ENCODE measurements at places on chromosomes 4 and X.

- no peak for DNase-seq
Measured at GRCh38 chr4:183996868-183997267, 91.8 kb downstream of the STOX2 start.

GRCh38 chr4:166989886-166990285, 244.4 kb downstream of the SPOCK3 start:
- DNase-seq: no peak

- DNase-seq: no peak
Measured at GRCh38 chr4:5869966-5870619, 22.8 kb downstream of the CRMP1 start.

DNA sequence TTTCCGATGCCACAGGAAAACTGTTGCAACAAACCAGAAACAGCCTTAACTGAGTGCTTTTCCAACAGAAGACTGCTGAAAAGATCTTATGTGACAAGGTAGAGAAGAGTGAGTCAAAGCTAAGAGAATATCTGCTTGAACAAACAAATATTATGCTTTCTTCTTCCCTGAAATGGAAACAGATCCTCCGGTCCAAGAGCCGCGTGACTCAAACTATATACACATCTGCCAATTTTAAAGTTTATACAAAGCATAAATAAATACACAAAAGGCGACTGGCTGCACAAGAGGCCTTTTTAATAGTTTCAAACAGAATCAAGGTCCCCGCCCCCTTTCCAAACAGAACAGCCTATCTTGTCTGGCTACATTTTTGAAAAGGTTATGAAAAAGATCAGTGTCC, 329.7 kb upstream of the F9 start:
- DNase-seq: no peak

DNA sequence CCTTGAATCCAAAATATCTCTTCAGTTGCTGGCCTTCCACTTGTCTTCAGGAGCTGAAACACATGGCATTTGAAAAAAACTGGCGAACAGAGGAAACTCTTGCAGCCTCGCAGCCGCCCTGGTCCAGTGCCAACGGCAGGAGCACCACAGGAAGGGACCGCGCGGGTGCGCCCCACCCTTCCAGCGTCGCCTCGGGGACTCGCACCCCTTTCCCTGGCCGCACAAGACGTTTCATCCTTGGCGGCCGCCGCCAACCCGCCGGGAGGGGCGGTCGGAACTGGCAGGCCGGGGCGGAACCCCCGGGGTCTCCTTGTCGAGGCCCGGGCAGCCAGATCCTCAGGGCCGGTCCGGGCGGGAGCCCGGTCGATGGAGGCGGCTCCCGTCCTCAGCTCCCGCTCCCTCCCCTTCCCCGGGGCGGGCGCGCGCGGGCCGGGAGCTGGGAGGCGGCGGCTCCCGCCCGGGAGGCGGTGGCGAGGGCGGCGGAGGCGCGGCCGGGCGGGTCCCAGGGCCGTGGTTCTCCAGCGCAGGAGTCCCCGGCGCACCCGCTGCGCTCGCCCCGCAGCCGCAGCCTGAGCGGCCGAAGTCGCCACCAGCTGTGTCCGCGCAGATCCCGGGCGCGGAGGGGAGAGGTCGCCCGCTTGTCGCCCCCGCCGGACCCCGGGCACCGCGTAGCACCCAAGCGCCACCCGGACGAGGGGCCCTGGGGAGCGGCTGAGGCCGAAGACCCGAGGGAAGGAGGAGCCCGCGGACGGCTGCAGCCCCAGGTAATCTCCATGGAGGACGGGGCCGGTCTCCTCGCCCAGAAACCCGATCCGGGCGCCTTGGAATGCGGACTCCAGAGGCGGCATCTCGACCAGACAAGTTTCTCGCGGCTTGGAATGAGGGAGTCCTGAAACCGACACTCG, 886 bp upstream of the NDST3 start:
- no peak for DNase-seq

- DNase-seq: no peak
Measured at GRCh38 chr4:140609548-140610425, 41.0 kb upstream of the UCP1 start.

DNA sequence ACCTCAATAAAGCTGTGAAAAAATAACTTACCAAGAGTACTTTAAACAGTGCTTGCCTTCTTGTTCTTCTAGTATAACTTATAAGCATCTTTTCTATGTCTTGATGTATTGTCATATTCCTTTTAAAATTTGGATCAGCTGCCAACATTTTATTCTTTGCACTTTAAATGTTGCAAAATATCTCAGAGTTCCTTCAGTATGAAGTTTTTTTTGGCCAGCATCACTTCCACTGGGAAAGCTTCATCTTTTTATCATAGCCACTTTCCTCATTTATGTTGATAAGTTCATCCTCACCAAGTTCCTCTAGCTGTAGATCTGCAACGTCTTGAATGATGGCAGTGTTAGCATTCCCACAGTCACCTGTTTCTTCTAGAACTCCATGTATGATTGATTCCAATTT, 24.2 kb downstream of the CXorf58 start:
- no peak for DNase-seq

GRCh38 chrX:132001127-132001526, 22.0 kb upstream of the STK26 start:
- no peak for DNase-seq

GRCh38 chr4:101556842-101557241, 209.5 kb upstream of the PPP3CA start:
- no peak for DNase-seq

- DNase-seq: no peak
Measured at GRCh38 chr4:129929984-129930383, 834.0 kb downstream of the C4orf33 start.

DNA sequence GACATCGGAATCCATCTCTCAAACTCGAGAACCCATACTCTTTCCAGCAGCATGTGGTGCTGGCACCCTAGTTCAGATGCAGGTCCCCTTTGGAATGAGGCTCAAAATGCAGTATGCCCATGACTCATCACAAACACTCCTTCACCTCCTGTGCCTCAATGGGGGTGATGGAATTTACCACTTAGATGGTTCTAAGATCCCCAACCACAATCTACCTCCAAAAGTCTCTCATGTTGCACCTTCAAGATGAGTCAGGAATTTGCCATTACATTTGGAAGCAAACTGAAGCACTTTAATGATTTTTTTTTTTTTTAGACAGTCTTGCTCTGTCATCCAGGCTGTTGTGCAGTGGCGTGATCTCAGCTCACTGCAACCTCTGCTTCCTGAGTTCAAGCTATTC, 8.5 kb upstream of the MID1 start:
- DNase-seq: no peak

GRCh38 chr4:13355111-13355880, 128.8 kb downstream of the RAB28 start:
- DNase-seq: no peak

GRCh38 chrX:156002507-156002906, 5.0 kb downstream of the IL9R start:
- no peak for DNase-seq

- DNase-seq: no peak
Measured at GRCh38 chr4:2059046-2059725, at the start of gene NAT8L. Gene NAT8L, plus strand, starts transcription at chr4:2059327. Its CDS starts 185 bp downstream, at chr4:2059512.

- no peak for DNase-seq
Measured at GRCh38 chr4:32374206-32374605, 1654.0 kb downstream of the PCDH7 start.

GRCh38 chr4:183014361-183015084, 84.5 kb upstream of the WWC2 start:
- no peak for DNase-seq

- no peak for DNase-seq
Measured at GRCh38 chr4:138251938-138252337, 9.8 kb upstream of the SLC7A11 start.

DNA sequence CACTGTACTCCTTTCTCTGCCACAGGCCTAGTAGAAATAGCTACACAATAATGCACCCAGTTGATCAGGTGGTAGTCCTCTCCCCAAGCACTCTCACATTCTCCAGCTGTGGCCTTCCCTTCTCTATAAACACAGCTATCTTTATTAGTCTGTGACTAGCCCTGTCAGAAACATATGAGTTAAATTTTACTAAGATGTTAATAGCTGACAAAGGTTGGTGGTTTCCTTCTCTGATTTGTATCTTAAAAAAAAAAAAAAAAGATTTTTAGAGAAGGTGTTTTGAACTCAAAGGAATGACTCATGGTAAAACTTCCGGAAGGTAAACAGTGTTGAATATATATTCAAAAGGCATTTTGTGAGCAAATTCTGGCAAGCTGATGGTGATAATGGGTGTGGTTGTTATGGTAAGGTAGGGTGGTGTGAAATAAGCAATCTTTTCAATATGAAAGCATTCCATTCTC, 327.4 kb downstream of the PPP3CA start:
- DNase-seq: no peak

DNA sequence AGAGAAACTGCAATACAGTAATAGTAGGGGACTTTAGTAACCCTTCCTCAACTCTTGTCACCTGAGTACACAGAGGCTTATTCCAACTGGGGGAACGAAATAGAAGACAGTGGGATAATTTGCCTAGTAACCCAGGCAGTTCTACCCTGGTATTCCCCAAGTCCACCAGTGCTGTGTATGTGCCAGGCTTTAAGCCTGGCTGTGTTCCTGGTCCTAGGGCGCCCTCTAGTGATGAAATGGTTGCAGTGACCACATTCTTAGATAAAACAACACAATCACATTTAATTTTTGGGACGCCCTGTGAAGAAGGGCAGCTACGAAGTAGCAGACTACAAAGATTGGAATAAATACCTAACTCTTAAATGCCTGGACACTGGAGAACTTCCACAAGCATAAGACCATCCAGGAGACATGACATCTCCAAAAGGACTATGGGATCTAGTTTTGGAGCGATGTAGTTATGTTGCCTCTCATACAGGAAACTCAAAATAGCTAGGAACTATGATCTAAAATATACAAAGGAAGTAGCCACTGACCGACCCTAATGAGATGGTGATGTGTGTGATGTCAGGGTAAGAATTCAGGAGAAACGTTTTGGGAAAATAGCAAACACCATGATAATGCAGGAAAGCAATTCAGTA, 288.5 kb upstream of the ZCCHC13 start:
- peak; percentile 1 for DNase-seq

- DNase-seq: no peak
Measured at GRCh38 chrX:150872773-150873336, 25.6 kb downstream of the CD99L2 start.

- no peak for DNase-seq
Measured at GRCh38 chr4:123325241-123325681, 71.3 kb upstream of the SPRY1 start.

GRCh38 chr4:81606166-81606565, 134.5 kb upstream of the RASGEF1B start:
- no peak for DNase-seq

DNA sequence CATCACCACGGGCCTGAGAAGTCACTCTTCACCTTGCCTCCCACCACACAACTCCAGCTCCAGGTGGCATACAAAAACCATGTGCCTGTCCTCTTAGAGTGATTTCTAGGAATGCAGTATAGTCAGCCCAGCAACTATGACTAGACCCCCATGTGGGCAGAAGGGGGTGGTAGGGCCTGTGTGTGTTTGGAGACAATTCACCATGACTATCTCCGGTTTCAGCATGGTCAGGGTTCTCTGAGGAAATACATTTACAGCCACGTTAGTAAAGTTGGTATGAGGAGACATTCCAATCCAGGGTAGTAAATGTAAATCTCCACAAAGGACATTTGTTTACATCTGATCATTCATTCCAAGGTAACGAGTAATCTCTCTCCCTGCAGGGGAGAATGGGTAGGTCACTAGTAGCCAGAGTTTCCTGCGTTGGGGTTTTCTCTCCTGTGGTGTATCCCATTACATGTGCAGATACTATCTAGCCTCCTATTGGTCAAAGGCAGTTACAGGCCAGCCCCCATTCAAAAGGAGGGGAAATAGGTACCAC, 4.2 kb upstream of the MTMR1 start:
- DNase-seq: no peak

Data from stimulated activated CD8-positive, alpha-beta memory T cell treated with anti-CD3 and anti-CD28 coated beads, Interleukin-15, amount 100 ng/mL, for 24 hours (primary cell).